ENCODE measurements at places on chromosomes 11 and 22. TPM values are rescaled to one million over a fixed set of nuclear protein-coding genes. Genes with fewer than 3 reads are reported as not detected.

- DNase-seq: no peak
These were observed 31.0 kb downstream of the TSG101 start for GRCh38 chr11:18495703-18496102.

DNA sequence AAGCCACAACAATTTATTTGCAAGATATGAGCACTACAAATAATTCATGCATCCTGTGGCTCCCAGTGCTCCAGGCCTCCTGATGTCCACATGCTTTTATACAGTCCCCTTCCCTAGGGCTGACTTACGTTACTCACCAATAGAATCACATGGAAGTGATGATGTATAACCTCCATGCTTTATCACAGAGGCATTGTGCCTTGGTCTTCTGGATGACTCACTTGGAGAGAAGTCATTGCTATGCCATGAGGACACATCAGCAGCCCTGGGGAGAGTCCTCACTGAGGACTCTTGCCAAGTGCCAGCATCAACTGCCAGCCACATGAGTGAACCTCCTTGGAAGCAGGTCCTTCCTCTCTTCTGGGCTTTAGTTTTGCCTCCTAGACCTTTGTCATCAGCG is 22.0 kb upstream of the IGSF9B start:
- no peak for DNase-seq

DNA sequence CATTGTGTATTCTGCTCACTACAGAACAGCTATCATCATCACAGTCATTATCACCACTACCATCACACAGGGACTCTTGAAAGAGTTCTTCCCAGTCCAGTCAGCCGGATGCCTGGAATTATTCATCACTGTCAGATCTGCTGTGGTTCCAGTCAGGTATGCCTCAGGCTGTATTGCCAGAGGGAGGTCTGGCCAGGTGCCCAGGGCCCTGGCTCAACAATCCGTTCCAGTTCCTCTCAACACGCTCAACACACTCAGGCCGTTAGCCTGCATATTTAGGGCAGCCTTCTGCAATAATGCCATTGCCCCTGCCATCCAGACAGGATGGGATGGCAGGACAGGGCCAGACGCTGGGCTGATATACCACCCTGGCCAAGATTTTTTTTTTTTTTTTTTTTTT is 28.6 kb upstream of the RASL10A start:
- no peak for DNase-seq

SLC22A8 gene
- not detected for total RNA-seq

NEFH gene
- 1.4 TPM for total RNA-seq

DNA sequence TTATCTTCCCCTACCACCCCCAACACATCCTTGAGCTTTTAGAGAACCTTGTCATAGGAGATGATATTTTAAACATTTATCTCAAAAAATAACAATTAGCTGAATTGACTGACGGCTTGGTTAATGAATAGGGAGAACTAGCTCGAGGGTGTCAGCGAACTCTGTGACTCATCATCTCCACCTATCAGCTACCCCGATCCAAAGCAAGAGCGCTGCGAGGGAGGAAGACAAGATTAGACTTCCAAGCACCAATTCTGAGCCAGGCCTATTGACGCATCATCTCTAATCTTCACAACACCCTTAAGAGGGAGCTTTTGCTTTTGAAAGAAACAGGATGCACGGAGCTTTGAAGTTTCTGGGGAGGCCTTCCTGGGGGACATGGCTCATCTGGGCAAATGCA is 51.0 kb upstream of the GALNT18 start:
- DNase-seq: no peak

- DNase-seq: no peak
These were observed 80.1 kb upstream of the NNMT start for GRCh38 chr11:114215871-114216795.

- no peak for DNase-seq
These were observed 327.7 kb downstream of the DLG2 start for GRCh38 chr11:85299258-85299942.

GRCh38 chr11:11022125-11022730 is 164.4 kb upstream of the ZBED5 start:
- DNase-seq: no peak

- peak; percentile 18 for DNase-seq
These were observed 60.2 kb downstream of the SMIM38 start for GRCh38 chr11:69215784-69216415.
